ENCODE measurements at places on chromosomes 11 and 22.

DNA sequence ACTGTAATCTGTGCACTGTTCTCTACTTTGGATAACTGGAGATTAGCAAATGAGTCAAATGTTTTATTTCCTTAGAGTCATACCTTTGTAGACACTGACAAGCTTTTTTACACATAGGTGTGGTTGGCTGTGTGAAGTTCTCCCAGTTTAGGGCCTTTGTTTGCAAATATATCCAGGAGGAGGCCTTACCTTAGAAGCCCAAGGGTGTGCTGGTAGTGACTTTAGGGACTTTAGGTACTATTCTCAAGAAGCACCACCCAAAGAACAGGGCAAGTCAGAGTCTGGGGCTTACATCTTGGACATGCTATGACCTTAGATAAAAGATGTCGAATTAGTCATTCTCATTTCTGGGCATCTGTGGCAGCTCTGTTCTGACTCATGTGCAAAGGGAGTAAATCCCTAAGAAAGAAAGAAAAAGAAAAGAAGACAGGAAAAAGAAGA is 4.8 kb upstream of the FAR1 start:
- DNase-seq: no peak

- DNase-seq: no peak
Observed at GRCh38 chr11:105202844-105203548, 63.4 kb upstream of the CARD18 start.

DNA sequence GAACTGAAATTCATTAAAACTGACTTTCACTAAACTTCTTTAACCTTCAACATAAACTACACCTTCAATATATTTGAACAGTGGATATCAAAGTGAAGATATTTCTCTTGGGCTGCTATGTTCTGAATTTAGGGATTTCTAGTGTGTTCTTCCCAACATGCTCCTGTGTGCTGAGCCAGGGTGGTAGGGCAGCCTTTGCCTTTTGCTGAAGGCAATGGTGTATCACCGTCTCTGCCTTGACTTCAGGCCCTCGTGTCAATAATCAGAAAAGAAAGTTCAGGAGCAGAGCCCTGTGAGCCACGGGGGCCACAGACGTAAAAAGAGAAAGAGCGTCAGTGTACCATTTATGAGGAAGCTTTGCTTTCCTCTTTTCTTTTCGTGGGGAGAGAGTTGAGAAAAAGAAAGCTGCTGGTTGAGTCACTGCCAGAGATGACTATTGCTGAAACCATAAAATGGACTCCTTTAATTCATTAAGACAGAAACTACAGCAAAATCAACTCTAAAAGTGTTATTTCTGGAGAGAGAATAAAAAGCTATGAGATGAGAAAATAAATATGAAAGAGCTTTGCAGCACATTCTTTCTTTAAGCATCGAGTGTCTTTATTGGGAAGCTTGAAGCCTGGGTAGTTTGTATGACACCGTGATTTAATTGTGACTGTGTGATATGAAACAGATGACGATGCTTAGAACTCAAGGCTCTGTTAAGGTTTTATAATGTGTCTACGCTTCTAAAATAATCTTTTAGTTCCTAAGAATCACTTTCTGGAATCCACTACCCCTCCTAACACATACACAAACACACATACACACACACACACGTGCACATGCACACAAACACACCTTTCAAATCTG is 271.8 kb upstream of the MTNR1B start:
- no peak for DNase-seq

DNA sequence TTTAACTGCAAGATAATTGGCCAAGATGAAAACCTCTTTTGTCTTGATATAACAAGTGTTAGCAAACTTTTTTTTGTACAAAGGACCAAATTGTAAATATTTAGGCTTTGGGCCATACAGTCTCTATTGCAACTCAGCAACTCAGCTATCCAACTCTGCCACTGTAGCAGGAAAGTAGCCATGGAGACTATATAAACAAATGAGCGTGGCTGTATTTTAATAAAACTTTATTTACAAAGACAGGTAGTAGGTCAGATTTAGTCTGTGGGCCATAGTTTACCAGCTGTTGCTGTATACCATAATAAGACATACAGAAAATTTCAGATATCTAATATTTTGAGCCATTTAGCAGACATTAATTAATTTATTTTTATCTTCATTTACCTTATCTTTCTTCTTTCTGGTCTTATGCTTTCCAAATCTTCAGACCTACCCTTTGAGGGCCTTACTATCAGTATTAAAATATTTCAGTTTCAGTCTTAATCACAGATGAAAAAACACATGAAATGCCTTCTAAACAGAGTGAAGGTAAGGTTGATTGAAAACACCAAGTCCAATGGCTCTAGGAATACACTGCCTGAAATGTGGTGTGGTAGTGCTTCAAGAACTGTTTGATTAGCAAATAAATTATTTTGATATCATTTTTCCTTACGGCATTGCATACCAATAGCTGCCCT is 256.9 kb upstream of the CTSC start:
- no peak for DNase-seq

DNA sequence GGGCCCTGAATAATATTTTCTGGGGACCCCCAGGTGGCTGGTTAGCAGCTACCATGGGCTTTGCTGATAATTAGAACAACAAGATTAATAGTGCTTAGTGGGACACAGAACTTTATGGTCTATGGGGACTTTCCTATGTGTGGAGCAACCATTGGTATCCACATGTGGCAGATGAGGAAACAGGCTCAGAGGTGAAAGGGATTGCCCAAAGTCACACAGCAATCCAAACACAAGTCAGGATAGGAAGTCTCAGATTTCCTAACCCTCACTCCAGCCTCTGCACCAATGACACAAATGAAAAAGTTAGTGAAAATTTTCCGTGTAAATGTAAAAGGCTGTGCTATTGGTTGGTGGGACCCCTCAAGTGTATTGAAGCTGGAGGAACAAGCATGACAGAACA is 15.3 kb upstream of the SLCO2B1 start:
- no peak for DNase-seq

DNA sequence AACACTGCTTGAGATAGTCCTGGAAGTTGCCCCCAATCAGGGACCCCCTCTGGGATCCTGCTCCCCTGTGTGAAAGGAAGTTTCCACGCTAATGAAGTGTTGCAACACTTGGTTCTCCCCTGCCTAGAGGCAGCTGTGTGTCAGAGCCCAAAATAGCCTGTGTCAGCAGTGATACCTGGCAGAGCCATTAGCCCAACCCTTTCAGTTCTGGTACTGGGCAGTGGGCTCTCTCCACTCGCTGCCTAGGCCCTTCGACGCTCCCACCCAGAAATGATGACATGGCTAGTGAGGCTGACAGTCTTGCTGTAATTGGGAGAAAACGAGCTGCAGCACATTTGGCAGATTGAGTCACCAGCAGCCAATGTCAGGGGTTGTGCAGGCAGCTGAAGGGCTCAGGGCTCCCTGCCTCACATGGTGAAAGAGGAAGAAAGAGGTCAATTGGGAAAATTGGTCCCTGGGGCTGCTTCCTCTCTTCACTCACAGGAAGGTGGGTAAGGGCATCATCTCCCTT is 1.4 kb upstream of the NXF1 start:
- no peak for DNase-seq

DNA sequence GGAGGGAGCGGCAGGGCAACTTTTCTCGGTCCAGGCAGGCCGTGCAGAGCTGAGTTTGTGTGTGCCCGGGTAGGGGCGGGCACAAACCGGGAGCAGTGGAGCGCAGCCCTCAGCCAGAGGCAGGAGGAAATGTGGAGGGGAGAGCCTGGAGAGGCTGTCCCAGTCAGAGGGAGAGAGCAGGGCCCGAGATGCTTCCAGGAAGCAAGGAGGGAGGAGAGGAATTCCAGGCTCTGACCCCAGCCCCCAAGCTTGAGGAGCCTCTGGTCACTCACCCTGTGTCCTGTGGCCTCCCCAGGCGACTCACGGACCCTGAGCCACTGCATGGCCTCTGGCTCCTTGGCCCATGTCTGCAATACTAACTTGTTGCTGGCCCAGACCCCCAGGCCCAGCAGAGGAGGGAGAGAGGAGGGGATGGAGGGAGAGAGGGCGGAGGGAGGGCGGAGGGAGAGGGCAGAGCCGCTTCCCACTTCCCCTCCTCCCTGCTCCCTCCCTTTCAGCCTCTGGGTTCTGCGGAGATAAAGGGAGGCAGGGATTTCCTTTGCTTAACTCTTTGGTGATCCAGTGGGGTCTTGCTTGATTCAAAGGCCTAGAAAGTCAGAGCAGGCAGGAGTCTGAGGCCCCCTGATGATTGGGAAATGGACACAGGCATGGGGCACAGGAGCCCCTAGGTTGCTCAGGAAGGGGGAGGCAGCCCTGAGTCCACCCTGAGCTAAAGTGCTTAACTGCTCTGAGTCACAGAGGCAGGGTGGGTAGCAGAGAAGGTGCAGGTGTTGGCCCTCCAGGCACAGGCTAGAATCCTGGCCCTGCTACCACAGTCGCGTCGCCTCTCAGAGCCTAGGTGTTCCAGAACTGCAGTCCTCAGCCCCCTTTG is at the start of gene C1QTNF6:
Gene C1QTNF6, minus strand, starts transcription at position 357 of the 871 bp plus-strand sequence. Its CDS starts 34 bp downstream, at position 323.
- DNase-seq: no peak

- DNase-seq: no peak
Observed at GRCh38 chr22:23236440-23237184, 56.3 kb downstream of the BCR start.

- DNase-seq: no peak
Observed at GRCh38 chr22:46057246-46058090, 80.5 kb upstream of the WNT7B start.

DNA sequence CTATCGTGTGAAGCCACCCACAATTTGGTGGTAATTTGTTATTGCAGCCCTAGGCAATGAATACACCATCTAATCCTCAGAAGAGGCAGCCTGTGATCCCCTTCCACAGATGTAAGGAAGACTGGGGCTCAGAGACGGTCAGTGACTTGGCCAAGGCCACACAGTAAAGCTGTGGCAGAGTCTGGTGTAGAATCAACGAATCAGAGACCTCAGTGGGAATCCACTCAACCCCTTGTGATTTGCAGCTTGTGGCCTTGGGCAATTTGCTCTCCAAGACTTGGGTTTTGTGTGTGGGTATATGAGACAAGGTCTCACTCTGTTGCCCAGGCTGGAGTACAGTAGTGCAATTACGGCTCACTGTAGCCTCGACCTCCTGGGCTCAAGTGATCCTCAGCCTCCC is 1.9 kb downstream of the LGALS2 start:
- no peak for DNase-seq

All from DMS79 (cell line).